ENCODE measurements at places on chromosomes 16 and 17. TPM values are rescaled to one million over a fixed set of nuclear protein-coding genes. Genes with fewer than 3 reads are reported as not detected.

DNA sequence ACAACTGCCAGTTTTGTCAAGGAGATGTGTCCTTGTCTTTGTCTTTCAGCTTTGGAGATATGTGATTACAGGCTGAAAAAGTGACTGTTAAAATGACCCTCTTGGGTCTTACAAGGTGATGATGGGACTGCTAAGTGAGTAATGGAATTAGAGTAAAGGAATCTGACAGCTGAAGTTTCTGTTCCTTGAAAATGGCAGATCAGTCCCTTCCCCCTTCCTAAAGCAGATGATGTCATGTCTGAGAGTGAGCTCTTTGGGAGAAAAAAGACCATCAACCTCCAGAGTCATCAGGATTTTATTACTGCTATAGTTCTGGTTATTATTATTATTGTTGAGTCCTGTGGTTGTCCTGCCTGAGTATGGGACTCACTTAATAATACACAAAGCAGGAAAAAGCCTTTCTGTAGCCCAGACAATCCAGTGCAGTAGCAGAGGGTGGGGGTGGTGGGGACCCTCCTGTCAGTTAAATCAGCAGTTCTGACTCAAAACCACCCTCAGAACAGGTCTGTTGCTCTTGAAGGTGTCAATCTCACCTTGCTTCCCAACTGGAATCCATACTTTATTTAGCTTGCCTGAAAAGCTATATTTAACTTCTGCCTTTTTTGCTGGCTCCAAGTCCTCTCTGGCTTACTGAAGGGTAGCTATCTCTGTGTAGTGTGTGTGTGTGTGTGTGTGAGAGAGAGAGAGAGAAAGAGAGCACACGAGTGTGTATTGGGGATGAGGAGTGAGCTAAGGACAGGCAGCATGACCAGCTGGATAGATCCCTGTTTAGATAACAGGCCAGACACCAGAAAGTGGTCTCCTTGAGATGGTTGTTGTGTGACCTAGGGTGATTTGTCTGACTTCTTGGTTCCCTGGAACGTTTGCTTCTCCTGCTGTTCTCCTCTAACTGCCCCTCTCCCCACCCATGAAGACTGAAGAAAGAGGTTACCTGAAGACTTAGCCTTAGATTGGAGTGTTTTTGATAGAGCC lies 4.9 kb downstream of the HROB start:
- no peak for DNase-seq

GRCh38 chr16:66188917-66189725 lies 177.4 kb upstream of the CDH5 start:
- DNase-seq: no peak

- DNase-seq: no peak
Measured at GRCh38 chr16:57564571-57565270, 22.3 kb downstream of the ADGRG5 start.

DNA sequence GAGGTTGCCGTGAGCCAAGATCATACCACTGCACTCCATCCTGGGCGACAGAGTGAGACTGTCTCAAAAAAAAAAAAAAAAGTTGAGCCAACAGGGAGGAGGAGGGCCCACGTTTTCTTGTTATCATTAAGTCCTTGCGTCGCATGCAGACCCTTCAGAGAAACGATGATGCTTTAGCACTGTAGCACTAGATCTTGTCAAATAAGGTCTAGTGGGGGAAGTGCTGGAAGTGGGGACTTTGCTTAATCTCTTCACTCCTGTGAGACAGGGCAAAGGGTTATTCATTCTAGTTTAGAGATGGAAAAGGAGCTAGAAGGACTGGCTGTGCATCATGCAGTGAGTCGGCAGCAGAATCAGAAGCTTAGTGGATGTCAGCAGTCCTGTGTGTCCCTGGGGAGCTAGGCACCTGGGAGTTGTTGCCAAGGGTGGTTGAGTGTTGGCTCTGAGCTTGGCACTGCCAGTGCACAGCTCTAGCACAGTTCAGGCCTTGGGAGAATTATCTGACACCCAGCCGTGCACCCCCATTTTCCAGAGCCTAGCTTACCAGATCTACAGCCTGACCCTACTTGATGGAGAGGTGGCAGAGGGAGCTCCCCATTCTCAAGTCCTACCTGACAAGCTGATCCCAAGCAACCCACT lies 33.4 kb upstream of the TBX2 start:
- DNase-seq: no peak

DNA sequence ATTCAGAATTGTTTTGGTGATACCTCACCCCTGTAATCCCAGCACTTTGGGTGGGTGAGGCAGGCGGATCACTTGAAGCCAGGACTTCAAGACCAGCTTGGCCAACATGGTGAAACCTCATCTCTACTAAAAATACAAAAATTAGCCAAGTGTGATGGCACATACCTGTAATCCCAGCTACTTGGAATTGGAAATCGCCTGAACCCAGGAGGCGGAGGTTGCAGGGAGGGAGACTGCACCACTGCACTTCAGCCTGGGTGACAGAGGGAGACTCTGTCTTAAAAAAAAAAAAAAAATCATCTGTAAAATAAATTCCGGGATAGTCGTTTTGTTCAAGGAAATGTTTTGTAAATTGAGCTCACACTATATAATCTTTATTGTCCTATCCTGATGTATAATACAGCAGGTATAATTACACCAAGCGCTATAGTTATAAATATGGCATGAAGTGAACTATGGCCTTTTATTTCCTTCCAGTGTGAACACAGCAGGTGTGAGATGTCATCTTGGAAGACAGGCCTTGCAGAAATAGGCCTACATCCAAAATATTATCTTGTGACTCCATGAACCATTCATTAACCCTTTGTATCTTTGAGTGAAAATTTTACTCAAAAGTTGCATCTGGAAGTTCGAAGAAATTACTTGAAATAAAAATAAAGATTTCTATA lies 25.4 kb downstream of the PLA2G10 start:
- no peak for DNase-seq

DNA sequence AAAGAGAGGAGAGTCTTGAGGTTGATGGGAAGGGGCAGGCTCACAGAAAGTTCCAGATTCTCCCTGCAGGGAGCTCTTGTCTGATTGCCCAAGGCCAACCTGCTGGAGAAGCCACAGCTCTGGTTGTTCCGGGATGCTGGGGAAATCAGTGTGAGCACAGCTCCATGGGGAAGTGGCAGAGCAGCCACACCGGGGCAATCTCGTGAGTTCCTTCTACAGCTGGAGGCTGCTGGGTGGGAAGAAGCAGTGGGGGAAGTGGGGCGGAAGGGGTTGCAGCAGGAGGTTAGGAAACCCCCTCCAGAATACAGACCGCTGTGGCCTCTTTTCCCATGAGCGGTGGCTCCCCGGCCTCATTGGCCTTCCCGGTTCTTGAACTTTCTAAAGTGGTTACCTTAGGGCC lies 34.0 kb downstream of the KIAA0513 start:
- DNase-seq: no peak

GRCh38 chr17:57599271-57600045 lies 145.6 kb downstream of the CCDC182 start:
- peak; percentile 73 for DNase-seq

- DNase-seq: peak; percentile 78
Measured at GRCh38 chr16:4315186-4316107, at the start of gene GLIS2. Gene GLIS2 (plus strand): TSS chr16:4316067. CDS start chr16:4332281, 16,214 bp downstream.

DNA sequence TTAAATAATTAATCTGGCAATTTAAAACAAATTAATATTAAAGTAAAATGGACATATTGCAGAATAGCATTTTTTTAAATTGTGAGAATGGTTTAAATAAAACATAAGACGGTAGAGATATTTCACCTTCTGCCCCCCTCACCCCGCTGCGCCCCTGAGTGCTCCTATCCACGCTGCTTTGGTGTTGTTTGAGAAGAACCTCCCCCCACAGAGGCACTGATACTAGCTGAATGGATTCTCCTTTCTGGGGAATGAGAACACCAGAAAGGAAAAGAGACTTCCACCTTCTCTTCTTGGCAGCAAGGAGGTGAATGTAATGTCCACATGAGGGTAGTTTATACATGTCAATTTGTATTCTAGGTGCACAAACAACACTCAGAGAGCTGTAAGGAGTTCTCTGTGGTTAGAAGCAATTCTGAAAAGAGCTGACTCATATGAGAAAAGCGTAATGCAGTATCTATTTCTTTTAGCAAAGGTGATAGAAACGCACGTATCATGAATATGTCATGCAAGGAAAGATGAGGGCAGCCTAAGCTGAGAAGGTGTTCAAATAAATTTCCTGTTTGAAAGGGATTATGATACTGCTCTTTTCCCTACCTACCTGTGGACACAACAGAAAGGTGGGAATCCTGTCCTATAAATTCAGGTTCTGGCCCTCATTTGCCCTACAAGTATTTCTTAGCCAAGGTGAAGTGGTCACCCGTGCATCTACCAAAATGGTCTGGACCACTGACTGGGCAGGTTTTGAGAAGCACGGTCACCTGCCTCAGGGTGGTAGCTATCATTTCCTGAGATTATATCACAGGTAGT lies 126.9 kb downstream of the PARN start:
- DNase-seq: no peak

DNA sequence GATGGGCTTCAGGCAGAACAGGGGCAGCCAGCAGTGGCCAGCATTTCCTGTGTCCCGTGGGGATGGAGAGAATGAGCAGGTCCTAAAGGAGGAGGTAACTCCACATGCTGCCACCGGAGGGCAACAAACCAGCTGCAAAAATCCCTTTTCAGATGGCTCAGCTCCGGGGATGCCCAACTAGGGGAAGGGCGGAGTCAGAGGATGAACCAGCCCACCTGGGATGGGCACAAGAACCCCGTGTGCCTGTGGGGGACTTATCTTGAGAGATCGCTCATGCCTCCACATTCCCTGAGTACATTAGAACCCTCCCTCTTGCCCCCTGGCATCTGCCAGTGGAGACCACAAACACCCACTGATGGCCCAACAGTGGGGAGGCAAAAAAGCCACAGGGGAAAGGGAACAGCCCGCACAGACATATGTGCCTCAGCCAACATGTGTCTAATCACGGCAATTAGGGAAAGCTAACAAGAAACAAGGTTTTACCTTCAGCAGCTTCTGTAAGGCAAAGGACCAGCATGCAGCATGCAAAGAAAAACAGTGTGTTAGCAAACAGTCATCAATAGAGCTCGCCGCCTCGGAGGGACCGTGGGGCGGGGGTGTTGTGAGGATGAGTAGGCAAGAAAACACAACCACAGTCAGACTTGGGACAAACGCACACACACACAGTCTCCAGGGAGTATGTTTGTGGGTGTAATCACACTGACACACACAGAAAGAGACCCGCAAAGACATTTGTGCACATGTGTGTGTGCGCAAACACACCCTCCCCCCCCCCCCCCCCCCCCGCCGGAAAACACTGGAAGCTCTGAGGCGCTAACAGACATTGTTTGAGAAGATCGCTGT lies 64.0 kb downstream of the MYO18A start:
- peak; percentile 81 for DNase-seq

DNA sequence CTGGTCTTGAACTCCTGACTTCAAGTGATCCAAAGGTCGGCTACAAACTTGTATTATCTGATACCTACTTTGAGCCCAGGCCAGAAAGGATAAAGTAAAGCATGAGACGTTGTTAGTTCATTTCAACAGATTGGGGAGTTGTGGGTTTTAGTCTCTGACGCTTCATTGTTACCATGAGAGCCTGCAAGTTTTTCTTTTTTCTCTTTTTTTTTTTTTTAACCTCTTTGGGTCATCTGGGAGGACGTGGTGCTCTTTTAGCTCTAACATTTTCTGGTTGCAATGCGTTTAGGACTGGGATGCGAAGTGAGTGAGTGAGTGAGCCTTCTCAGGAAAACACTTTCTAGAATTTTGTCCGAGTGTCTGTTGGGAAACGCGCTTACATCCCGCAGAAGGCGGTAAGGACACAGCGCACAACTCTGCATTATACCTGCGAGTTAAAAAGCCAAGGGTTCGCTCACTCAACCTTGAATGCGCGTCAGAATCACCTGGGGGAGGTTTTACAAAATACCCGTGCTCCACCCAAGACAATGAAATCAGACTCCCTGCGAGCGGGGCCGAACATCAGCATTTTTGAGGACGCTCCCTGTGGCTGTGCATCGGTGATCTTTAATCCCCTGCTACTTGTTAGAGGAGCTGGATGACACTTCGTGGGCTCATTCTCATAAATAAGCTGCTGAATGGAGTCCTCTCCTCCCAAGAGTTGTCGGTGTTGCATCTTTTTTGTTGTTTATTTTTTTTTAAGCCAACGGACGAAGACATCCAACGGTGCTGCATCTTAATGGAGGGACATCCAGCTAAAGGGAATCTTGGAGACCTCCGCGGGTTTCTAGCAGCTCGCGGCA lies 629 bp upstream of the RNF135 start:
- peak; percentile 72 for DNase-seq

GRCh38 chr17:77909236-77909635 lies 49.3 kb upstream of the TNRC6C start:
- no peak for DNase-seq

DNA sequence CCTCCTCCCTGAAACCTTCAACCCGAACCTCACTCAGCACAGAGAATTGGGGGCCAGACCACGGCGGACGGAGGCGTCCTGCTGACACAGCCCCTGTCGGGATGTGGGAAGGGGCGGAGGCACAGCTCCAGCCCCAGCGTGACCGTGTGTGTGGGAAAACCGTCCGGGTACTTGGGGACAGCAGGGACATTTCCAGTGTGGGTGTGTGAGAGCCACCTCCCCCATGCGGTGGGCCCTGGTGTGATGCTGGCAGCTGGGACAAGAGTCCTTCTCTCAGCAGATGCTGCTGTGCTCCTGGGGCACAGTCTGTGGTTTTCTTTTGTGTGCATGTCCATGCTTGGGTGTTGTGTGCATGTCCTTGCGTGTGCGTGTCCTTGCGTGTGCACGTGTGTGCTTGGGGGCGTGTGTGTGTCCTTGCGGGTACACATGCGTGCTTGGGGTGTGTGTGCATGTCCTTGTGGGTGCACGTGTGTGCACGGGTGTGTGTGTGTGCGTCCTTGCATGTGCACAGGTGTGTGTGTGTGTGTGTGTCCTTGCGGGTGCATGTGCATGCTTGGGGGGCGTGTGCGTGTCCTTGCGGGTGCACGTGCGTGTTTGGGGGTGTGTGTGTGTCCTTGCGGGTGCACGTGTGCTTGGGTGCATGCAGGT lies 16.9 kb downstream of the CENPX start:
- DNase-seq: no peak

- no peak for DNase-seq
Measured at GRCh38 chr17:74778960-74779359, 2.8 kb upstream of the NAT9 start.

GRCh38 chr16:85088570-85089199 lies 23.6 kb downstream of the CIBAR2 start:
- DNase-seq: no peak

DNA sequence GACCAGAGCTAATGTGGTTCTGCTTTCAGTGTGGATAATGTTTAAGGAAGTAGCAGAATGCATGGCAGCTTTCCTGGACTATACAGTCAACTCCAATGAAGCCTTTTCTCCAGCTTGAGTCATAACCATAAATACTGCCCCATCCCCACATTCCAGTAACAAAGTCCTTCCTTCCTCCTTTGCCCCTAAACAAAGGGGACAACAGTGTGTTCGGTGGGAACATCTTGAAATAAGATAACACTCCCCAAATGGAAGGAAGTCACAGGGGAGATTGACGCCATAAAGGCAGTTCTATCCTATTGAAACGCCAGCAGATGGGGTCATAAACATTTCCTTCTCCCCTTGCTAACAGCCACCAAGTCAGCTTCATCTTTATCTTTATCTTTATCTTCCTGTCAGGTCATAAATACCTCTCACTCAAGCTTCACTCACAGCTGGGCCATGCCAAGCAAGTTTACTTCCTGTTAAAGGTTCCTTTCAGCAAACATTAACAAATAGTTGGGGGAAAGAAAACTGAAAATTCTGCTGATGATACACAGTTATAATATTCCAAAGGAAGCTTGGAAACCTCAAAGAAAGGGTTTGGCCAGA lies 136.7 kb downstream of the SNX11 start:
- no peak for DNase-seq

- DNase-seq: no peak
Measured at GRCh38 chr16:86342161-86342834, 168.0 kb upstream of the FOXF1 start.

Gene EVPLL
- total RNA-seq: not detected

Gene RAMP2
- not detected for total RNA-seq

Gene NHERF2
- 1.8 TPM for total RNA-seq

Gene AOC2
- total RNA-seq: 4.2 TPM
